Esophagus squamous epithelium (tissue), 5 donors: ENCODE measurements at places on chromosomes 7 and 10.

DNA sequence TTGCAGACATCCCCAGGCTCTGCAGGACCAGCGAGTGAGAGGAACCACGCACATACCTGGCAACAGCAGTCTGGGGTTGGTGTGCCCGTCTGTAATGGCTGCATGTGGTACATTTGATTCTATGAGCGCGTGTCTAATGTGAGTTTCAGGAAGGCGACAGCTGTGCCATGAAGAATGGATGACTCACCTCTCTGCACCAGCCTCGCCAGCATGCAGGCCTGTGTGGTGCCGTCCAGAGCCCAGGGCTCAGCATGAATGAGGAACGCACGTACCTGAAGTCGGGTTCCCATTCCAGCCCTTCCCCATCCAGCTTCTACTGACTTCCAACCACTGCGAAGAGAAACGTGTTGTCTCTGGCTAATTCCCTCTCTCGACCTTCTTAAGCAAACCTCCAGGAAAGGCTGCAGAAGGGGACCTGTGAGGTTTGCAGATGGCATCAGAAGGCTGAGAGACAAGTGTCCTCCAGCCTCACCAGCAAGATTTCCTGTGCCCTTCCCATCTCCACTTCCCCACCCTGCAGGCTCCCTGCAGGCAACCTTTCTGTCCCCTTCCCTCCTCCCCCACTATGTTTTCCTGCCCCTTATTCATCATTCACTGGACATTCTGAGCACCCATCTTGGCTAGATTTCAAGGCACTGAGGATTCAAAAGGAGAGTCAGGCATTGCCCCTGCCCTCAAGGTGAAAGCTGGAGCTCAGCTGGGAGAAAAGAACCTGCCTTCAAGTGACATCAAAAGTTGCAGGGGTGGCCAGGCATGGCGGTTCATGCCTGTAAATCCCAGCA lies 54.3 kb downstream of the ASB13 start:
- DNase-seq = no peak

DNA sequence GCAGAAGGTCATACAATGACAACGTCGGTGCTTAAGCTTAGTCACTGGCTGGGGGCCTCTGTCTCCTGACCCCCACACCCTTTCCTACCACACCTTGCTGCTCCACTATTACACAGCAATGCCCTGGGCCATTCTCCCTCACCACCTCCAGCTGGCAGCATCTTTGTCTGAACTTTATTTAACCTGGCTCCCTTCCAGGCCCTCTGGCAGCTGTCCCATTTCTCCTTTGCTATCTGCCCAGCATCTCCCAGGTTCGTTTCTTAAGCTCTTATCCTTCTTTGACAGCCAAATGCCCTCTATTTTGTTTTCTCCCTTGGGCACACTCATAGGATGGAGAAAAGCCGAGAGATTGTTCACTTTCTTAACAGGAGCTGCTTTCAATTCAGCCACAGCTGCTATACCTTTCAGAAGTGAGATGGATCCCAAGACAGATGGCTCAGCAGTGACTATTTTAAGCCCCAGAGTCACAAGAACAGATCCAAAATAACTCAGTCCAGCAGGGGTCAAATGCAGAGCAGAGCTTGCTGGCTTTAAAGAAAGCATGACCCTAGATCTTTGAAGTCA lies 1277.1 kb upstream of the AUTS2 start:
- DNase-seq = no peak

DNA sequence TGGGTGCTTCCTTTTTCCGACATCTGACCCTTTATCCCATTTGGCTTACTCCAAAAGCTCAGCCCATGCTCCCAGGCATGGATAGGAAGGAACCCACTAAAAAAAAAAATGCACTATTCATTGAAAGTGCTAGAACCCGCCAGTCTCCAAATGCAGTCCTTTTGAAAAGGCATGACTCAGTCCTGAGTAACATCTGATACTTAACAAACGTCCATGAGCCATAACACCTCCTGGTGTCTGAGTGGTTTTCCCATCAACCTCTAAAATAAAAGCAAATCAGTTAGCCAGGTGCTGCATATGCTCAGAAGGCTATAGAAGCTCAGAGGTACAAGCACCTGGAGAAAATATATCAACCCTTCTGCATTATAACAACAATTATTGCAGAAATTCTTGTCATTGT lies 45.0 kb upstream of the CACUL1 start:
- no peak for DNase-seq

GRCh38 chr10:61821153-61821552 lies 80.3 kb upstream of the ARID5B start:
- no peak for DNase-seq

DNA sequence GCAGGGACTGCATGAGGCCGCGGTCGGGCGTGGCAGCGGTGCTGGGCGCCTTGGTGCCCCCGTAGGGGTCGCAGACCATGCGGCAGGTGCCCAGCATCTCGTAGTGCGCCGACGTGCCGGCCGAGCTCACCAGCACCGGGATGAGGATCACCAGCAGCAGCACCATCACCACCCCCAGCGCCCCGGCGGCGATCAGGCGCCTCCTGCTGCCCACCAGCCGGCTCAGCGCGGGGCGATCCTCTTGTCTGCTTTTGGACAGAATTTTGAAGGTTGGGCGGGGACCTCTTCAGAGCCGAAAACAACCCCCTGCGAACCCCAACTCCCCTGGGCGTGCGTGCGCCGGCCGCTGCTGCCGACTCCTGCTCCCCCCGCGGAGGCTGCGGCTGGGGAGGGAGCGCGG lies 779 bp downstream of the C1QL3 start:
- DNase-seq = no peak

DNA sequence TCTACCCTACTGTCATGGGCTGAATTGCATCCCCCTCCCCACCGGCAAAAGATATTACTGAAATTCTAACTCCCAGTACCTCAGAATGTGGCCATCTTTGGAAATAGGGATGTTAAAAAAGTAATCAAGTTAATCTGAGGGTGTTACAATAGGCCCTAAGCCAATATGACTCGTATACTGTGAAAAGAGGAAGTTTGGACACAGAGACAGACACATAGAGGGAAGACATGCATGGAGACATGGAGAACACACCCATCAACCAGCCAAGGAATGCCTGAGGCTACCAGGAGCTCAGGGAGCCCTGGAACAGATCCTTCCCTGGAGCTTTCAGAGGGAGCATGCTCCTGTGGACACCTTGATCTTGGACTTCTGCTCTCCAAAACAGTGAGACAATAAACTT lies 138.2 kb upstream of the ADO start:
- DNase-seq = no peak

- no peak for DNase-seq
Measured at GRCh38 chr10:80168162-80168511, 35.6 kb downstream of the PLAC9 start.

DNA sequence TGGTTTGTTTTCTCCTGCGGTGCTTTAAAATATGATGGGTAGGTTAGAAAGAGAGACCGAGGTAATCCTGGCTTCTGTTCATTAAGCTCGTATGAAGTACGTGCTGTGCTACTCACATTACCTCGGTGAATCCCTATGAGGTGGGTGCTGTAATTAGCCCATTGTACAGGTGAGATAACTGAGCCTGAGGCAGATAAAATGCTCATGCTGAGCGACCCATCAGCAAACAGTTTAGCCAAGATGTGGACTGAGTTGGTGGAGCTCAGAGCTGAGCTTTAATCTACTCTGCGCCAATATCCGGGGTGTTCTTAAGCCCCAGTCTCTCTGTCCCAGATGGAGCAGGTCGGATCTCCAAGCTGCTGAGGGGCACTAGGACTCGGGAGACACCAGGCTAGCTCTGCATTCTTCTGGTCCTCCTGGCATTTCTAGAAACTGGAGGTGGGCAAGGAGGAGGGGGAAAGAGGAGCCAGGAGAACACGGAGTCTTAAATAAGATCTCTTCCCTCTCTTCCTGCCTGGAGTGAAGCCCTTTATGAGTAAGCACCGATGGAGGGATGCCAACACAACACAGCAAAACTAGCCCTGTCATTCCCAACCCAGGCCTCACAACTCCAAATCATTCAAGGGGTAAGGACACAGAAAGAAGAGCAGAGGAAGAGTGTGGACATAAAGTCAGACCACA lies 458.5 kb downstream of the KCNMA1 start:
- no peak for DNase-seq

GRCh38 chr10:60905580-60905979 lies 38.4 kb downstream of the RHOBTB1 start:
- no peak for DNase-seq

DNA sequence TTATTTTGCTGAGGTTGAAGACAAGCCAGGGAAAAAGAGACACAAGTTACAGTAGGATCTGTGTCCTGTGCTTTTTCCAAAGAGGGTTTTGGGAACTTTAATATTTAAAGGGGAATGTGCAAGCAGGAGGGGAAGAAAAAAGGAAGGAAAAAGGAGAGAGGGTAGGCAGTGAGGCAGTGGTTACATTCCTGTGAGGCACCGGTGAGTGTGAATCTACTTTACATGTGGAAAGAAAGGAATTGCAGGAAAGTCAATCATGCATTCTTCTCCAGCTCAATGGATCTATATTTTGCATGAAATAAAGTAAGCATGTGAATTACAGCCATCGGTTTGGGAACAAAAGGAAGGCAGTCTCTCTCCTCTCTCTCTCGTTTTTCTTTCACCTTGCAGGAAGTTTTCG lies 12.6 kb upstream of the DYNC2I1 start:
- DNase-seq = no peak

DNA sequence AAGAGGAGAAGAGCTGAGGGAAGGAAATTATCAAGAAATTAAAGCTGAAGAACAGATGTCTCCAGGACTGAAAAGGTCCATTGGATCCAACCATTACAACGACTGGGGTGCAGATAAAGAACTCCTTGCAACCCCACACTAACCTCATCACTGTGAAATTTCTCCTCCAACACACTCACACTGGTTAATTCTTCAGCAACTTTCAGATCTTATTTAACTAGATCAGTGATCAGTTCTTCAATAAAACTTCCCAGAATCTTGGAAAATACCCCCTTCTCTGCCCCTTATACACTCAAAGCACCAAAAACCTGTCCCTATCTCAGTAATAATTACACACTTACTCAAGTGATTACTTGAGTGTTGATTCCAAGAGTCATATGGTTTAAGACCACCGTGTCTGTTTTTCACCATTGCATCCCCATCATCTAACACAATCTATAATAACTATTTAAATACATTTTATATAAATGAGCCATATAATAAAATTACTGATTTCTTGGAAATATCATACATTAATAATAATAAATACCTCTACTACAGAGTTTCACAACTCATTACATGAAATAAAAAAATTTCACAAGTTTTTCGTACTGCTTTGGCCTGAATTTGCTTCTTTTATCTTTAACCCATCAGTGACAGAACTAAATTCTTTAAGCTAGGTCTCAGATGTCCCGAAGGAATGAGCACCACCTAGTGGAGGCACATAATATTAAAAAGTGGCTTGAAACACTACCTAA lies 123.7 kb downstream of the MPP7 start:
- no peak for DNase-seq

DNA sequence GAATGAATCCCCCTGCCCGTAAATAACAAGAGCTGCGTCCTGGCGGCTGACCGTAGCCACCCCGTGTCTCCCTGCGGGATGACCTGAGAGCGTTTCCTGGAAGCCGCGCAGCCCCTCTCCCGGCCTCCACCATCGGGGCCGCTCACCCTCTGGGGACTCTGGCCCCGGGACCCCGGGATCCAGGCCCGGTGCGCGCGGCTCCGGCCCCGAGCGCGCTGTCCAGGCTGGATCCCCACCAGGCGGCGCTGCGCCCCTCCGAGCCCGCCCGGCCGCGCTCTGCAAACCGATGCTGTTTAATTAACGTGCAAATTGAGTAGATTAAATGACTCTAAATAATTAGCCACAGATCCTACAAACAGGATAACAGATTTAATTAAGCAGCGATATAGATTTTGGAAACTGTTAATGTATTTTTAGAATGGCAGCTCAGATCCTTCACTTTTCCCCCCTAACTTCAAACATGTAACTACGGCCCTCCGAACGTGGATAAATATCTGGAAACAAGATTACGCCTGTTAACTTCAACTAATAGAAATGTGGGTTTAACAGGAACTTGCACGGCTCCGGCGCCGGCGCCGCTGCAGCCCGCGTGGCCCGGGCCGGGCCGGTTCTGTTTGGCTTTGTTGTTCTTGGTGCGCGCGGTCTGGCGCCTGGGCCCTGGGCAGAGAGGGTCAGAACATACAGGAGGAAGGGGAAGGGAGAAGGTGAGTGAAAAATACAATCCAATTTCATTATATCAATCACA lies 7.1 kb upstream of the UNCX start:
- no peak for DNase-seq

- DNase-seq = no peak
Measured at GRCh38 chr7:112064627-112065385, 141.4 kb downstream of the DOCK4 start.

- no peak for DNase-seq
Measured at GRCh38 chr7:102175423-102176170, 111.1 kb upstream of the SH2B2 start.

GRCh38 chr7:36175886-36176285 lies 22.8 kb downstream of the EEPD1 start:
- no peak for DNase-seq

DNA sequence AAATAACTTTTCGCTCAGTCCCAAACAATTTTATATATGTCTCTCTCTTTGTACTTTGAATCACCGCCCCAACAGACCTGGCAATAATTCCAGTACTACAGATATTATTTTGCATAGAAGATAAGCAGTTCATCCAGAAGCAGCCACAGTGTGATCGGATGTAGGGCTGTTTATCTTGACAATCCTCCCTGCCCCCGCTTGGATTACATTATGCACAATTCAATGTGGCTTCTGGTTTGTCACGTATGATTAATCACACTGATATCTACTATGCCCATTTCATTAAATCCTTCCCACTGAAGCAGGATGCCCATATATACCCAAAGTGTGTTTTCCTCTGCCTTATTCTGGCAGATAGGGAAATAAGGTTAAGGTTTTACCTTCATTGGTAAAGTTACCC lies 115.2 kb downstream of the PDE1C start:
- no peak for DNase-seq

GRCh38 chr10:71468363-71469094 lies 71.8 kb downstream of the CDH23 start:
- no peak for DNase-seq

DNA sequence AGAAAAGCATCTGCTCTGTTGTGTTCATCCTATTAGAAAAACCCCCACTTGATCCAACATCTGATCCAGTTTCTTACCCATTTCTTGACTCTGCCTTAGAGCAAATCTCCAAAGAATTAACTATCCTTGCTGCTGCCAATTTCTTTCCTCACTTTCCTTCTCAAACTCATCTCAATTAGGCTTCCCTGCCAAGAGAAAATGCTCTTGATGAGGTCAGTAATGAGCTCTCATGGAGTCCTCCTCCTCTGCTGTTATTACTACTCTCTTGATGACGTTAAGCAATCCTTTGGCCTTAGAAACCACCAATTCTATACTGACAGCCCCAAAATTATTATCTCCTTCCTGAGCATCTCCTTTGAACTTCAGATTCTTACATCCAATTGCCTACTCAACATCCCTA lies 162.0 kb upstream of the FAM13C start:
- no peak for DNase-seq
